ENCODE measurements at places on chromosomes 6 and 20.
A peak's percentile ranks its signal among the peaks of the same experiment; 100 is the strongest.

DNA sequence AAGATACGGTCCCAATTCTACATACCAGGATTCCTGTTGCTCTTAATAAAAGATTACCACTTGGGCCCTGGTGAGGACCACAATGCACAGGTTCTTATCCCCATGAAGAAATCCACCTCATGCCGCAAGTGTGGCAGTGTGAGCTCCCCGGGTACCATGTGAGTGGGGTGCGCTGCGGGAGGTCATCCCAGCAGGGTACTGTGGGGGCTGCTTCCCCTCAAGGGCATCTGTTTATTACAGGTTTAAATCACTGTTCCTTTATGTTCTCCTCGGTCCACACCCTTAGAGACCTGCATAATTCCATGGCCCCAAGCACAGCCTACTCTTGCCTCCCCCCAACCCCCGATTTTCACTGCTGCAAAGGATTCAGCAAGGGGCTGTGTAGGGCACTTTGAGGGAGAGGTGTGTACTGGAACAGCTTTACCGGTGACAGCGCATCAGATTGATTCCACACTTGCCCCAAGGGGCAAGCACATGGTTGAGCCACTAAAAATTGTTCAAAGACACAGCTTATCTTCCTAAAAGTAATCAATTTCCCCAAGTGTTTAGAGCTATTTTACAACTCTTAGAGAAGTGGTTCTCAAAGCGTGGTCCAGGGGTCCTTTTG, 6.2 kb downstream of the DIDO1 start:
- no peaks in the 10 kb centered on the region for H3K27me3 ChIP-seq
- H3K4me3 ChIP-seq, result no peak overlapping the region
- DNase-seq, result no peak

- peaks cover 4% of the 10 kb centered on the region for H3K27me3 ChIP-seq
- H3K36me3 ChIP-seq, result no peaks in the 10 kb centered on the region
- no peak overlapping the region for H3K27ac ChIP-seq
- no peaks in the 10 kb centered on the region for H3K4me1 ChIP-seq
- DNase-seq, result no peak
- no peak overlapping the region for H3K4me3 ChIP-seq
Measured at GRCh38 chr6:38719358-38719757, 4.2 kb downstream of the DNAH8 start.

GRCh38 chr6:50970908-50971307, 152.2 kb downstream of the TFAP2B start:
- DNase-seq, result no peak
- no peaks in the 10 kb centered on the region for H3K4me1 ChIP-seq
- no peak overlapping the region for H3K4me3 ChIP-seq
- no peaks in the 10 kb centered on the region for H3K36me3 ChIP-seq

- H3K4me3 ChIP-seq, result no peak overlapping the region
- peak; percentile 88 for DNase-seq
Measured at GRCh38 chr20:58021481-58021880, 207.0 kb downstream of the ANKRD60 start.

- no peaks in the 10 kb centered on the region for H3K36me3 ChIP-seq
- no peak overlapping the region for H3K27ac ChIP-seq
- no peak for DNase-seq
- no peak overlapping the region for H3K4me3 ChIP-seq
- no peaks in the 10 kb centered on the region for H3K27me3 ChIP-seq
- H3K4me1 ChIP-seq, result no peaks in the 10 kb centered on the region
Measured at GRCh38 chr6:5302220-5302946, 41.1 kb downstream of the FARS2 start.

DNA sequence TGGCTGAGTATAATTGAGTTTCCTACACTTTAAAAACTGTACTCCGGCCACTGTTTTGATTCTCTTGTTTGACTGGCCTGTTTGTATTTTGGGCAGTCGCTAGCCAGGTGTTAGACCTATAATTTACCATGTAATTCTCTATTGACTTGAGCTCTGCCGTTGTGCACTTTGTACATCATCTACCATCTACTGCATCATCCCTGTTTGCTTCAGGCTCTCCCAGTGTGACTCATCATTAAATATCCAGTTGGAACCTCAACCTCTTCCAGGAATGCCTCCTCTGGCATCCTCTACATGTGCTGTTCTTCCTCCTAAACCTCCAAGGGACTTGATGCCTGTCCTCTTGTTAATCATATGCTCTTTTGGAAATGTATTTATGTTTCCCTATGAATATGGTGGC, 72.3 kb downstream of the FARS2 start:
- no peaks in the 10 kb centered on the region for H3K27me3 ChIP-seq
- H3K4me3 ChIP-seq, result no peak overlapping the region
- no peak overlapping the region for H3K27ac ChIP-seq
- no peaks in the 10 kb centered on the region for H3K4me1 ChIP-seq

DNA sequence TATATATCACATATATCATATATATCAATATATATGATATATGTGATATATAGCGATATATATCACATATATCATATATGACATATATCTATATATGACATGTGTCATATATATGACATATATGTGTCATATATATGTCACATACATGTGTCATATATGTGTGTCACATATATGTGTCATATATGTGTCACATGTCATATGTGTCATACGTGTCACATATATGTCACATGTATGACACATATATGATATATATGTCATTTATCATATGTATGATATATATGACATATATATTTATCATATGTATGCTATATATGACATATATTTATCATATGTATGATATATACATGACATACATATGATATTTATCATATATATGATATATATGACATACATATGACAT, 27.6 kb upstream of the ZNF292 start:
- H3K36me3 ChIP-seq, result no peaks in the 10 kb centered on the region
- H3K27me3 ChIP-seq, result no peaks in the 10 kb centered on the region
- H3K4me3 ChIP-seq, result no peak overlapping the region

DNA sequence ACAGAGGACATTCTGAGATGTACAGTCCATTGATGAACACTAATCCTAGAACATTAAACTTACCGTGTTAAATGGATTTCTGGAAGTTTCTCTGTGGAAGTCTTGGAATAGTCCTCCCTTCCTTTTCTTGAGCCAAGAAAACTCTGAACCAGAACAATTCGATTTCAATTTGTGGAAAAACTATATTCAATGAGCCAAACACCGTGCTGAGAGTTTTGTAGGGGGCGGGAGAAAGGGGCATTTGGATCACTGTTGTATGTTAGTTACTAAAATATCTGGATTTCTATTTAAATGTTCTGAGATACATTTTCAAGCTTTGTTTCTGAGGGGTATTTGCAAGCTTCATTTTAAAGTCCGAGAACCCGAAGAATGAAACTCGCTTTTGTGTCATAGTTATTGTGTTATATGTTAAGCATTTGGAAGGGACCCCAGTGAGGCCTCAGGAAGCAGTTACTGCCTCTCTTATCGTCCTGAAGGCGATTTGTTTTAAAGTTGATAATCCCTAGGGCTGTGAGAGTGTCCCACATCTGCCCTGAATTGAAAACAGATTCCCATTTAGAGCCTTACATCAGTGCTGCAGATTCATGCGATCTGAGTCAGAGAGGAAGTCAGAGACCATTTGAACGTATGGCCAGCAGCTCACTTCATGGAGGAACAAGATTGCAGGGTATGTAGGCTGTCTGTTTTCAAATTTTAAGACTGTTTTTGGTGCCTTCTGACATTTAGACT, 70.8 kb upstream of the SASH1 start:
- no peaks in the 10 kb centered on the region for H3K4me1 ChIP-seq
- peak overlapping the region; percentile 54 for H3K27ac ChIP-seq
- no peaks in the 10 kb centered on the region for H3K27me3 ChIP-seq
- no peaks in the 10 kb centered on the region for H3K36me3 ChIP-seq
- DNase-seq, result no peak

DNA sequence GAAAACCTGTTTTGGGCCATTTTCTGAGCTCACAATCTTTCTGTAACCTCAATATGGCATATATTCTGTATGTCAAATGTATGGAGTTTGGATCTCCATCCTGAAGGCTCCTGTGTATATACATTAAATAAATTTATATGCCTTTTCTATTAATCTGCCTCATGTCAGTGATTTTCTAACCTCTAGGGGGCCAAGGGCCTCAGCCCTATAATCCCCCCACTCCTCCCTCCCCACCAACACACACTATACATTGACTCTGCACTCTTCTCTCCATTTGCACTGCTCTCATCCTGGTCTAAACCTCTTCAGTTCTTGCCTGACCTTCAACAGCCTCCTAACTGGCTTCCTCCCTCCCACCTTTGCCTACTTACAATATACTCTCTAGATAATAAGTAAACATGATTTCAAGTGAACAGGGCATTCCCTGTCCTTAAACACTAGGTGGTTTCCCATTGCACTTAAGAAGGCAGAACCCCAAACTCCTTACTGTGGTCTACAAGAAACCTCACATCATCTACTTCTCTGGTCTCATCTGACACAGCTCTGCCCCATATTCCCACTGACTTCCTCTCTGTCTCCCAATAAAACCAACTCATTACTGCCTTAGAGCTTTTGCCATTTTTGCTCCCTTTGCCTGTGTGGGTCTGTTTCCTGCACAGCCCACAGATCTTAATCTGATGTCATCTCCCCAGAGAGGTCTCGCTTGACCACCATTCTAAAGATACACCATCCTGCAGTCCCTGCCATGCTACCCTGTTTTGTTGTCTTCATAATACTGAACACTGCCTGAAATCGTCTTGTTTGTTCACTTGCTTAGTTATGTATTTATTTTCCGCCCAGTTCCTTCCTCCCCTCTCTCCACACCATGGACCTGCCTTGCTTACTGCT, 213.7 kb downstream of the SYNE1 start:
- DNase-seq, result no peak
- H3K4me3 ChIP-seq, result no peak overlapping the region
- no peaks in the 10 kb centered on the region for H3K27me3 ChIP-seq
- no peaks in the 10 kb centered on the region for H3K4me1 ChIP-seq
- H3K36me3 ChIP-seq, result no peaks in the 10 kb centered on the region
- no peak overlapping the region for H3K27ac ChIP-seq

DNA sequence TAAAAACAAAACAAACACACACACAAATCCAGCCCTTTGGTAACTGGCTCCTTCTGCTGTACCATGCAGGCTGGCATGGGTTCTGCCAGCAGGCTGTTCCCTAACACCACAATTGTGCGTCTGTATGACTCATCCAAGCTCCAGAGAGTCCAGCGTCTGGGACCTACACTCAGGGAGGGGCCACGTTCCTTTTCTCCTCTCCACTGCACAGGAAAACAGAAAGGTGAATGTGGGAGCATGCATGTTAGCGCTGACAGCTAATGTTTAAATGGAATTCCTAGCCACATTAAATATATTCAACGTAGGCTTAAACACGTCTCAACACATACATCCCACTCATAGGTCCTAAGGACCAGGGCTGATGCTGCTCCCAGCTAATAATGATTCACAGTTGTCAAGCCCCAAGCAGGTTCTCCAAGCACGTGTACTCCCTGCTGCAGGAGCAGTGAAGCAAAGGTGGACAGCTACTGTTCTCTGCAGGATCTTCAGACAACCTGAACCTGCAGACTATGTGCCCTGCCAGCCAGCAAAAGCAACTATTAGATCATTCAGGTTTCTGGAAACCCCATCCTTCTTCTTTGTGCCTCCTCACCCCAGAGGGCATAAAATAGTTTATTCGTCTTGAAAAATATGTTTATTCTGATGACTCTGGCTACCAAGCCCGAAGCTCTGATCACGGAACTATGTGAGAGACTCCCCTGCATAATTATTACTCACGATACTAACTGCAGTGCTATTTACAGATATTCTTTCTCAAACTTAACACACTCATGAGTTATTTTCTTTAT, 20.9 kb downstream of the MAP1LC3A start:
- H3K27me3 ChIP-seq, result no peaks in the 10 kb centered on the region
- peaks cover 3% of the 10 kb centered on the region for H3K4me1 ChIP-seq
- H3K36me3 ChIP-seq, result peaks cover 8% of the 10 kb centered on the region
- no peak overlapping the region for H3K27ac ChIP-seq

DNA sequence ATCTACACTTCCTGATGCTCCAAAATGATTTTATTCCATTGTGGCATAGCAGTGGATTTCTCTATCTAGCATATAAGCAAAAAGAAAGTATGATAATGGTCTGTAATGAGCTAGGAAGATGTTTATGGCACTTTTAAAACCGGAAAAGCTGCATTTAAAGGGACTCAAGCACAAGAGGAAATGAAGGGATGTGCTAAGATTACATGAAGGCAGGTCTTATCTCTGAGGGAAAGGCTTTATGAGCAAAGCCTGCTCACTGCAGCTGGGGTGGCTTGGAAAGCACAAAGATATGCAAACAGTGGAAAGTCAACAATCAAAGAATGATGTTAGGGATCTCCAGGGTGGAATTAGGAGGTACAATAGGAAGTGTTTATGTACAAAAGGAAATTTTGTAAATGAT, 138.2 kb downstream of the TENT5A start:
- H3K4me1 ChIP-seq, result no peaks in the 10 kb centered on the region
- no peak overlapping the region for H3K27ac ChIP-seq
- H3K4me3 ChIP-seq, result no peak overlapping the region
- no peaks in the 10 kb centered on the region for H3K27me3 ChIP-seq
- DNase-seq, result no peak

DNA sequence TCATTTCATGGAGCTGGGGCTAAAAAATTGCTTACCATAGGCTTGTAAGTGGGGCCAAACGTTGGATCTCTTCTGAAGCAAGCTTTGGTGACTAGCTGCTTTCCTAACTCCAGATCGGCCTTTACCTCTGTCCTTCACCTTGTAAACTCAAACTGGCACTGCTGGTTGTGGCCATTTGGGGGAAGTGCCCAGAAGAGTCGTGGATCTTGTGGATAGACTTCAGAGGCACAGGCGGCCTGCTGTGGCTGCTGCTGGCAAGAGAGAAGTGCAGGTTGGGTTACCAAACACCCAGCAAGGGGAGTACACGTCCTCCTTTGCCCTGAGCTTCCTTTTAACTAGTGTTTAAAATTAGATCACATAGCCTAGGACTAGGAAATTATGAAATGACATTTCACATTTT, 36.8 kb upstream of the KLHL31 start:
- no peaks in the 10 kb centered on the region for H3K27me3 ChIP-seq
- H3K27ac ChIP-seq, result no peak overlapping the region
- H3K4me1 ChIP-seq, result no peaks in the 10 kb centered on the region
- no peaks in the 10 kb centered on the region for H3K36me3 ChIP-seq
- DNase-seq, result no peak
- H3K4me3 ChIP-seq, result no peak overlapping the region

DNA sequence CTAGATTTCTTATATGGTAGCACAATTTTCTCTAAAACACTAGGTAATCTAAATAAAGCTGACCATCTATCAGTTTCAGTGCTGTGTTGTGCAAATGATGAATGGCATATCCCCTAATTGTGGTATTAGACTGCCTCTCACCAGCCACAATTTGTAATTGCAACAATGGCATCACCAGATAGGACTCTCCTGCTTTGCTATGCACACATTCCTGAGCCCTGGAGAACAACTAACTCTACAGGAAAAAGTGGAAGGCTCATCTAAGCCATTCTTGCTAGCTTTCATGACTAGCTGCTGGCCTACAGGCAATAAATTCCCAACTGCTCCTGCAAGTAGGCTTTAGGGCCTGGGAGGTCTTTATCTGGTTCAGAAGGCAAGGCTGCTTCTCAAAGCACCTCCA, 974.1 kb downstream of the EYS start:
- no peaks in the 10 kb centered on the region for H3K36me3 ChIP-seq
- no peaks in the 10 kb centered on the region for H3K4me1 ChIP-seq
- no peak overlapping the region for H3K4me3 ChIP-seq
- H3K27ac ChIP-seq, result no peak overlapping the region
- H3K27me3 ChIP-seq, result no peaks in the 10 kb centered on the region
- no peak for DNase-seq

GRCh38 chr6:56860475-56860874, 94.4 kb upstream of the BEND6 start:
- no peak overlapping the region for H3K4me3 ChIP-seq
- no peak overlapping the region for H3K27ac ChIP-seq
- H3K4me1 ChIP-seq, result peaks cover 4% of the 10 kb centered on the region
- H3K36me3 ChIP-seq, result no peaks in the 10 kb centered on the region
- no peak for DNase-seq

- no peaks in the 10 kb centered on the region for H3K36me3 ChIP-seq
- H3K4me3 ChIP-seq, result peak overlapping the region; percentile 80
- H3K27me3 ChIP-seq, result no peaks in the 10 kb centered on the region
- no peak for DNase-seq
Measured at GRCh38 chr6:108295676-108296075, 822 bp downstream of the AFG1L start.
